DMS79 treated with DMSO at 0.1 percent for 48 hours (cell line): ENCODE measurements at places on chromosomes 4 and X.
A peak's percentile ranks its signal among the peaks of the same experiment; 100 is the strongest.

DNA sequence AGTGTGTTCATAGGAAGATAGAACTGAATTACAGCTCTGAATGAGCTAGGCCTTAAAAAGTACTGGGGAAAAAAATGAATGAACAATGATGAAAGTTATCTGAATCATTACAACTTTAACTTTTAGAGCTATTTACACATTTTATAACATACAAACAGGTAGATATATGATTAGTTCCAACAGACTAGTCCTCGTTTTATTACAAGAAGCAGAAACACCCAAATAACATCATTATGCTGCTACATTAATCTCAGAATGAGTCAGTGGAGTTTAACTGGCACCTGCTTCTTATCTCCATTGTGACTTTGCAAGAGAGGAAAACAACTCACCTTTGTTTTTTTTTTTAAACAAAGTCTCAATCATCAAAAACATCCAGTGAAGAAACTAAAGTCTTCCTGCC, 15.2 kb downstream of the ATP8A1 start:
- DNase-seq: no peak

- no peak for DNase-seq
Measured at GRCh38 chr4:102342404-102343074, 2.7 kb downstream of the SLC39A8 start.

DNA sequence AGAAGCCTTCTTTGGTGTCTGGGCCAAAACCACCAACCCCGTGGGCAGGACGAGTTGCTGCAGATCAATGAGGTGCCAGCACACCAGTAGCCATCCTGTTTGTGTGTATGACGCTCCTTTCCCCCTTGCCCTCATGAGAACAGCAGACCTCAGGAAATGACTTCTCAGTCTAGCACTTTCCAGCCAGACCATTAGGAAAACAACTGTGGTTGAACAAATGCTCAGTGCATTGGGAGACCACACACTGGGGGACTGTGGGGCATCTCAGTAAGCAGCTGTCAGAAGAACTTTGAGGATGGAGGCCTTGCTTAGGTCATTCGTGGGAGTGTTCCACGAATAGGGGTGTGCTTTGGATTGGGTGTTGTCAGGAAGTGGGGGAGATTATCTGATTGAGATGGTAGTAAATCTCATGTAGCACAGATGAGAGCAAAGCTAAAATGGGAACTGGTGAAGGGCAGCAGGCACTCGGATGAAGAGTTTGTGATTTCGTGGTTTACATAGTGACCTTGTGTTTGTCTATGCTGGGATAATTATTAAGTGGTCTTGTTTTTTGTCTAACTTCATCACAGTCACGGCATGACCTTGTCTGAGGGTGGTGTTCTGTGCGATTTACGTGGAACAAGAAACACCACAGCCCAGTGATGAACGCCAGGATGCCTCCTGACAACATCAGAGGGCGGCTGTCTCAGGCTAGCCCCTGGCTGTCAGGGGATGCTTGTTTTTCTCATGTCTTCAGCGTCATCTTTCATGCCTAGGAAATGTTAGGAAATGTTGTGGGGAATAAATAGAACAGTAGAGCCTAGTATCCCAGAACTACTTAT, 70.1 kb downstream of the USP46 start:
- no peak for DNase-seq

DNA sequence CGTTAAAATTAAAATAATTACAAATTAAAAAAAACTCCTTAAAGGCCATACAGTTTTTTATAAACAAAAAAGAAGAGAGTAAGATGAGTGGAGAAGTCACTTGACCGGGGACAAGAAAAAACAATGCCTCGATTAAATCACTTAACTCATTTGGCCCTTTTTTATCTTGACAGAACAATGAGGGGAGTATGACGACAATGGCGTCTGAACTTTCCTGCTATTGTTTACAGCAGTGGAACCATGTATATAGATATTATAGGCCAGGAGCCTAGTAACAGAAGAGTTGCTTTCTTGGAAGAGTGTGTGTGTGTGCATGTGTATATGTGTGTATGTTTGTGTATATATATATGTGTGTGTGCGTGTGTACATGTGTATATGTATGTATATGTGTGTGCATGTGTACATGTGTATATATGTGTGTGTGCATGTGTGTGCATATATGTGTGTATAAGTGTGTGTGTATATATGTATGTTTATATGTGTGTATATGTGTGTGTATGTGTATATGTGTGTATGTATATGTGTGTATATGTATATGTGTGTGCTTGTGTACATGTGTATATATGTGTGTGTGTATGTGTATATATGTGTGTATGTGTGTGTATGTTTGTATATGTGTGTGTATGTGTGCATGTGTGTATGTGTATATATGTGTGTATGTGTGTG, 153.4 kb upstream of the FAT1 start:
- no peak for DNase-seq

DNA sequence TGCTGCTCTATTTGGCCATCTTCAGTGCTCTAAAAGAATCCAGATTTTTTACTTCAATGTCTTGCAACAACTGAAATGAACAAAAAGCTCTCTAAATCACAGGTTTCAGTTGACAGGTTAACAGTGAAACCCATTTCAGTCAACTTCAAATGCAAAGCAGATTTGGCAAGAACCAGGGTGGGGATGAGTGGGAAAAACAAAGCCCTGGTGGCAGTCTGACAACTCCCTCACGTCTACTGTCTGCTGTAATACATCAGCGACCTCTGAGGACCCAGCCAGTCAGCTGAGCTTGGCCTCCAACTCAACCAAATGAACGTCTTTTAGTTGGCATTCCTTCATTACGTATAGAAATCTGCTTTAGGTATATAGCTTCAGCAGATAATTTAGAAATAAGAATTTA, 95.8 kb downstream of the COL25A1 start:
- DNase-seq: no peak

DNA sequence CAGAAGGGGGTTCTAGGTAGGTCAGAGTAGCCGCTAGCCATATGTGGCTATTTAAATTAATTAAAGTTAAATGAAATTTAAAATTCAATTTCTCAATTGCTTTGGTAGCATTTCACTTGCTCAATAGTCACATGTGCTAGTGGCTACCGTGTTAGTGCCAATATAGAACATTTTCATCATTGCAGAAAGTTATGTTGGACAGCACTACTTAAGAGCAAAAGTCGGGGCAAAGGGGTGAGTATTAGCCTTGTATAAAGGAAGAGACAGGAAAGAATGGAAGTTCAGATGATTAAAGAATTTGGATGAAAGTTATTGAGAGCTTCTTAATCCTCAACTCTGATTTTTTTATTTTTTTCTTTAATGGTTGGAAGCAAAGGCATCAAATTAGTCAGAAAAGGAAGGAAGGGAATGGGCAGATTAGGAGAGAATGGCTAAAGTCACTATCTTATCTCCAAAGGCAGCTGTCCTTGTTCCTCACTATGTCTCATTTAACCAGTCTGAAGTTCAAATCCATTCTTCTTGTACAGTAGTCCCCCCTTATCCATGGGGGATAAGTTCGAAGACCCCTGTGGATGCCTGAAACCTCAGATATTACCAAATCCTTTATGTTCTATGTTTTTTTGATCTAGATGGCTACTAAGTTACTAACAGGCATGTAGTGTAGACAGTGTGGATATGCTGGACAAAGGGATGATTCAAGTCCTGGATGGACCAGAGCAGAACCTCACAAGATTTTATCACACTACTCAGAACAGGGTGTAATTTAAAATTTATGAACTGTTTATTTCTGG, 22.9 kb downstream of the OCIAD1 start:
- DNase-seq: no peak

- no peak for DNase-seq
Measured at GRCh38 chr4:154559494-154560418, 3.1 kb upstream of the FGB start.

DNA sequence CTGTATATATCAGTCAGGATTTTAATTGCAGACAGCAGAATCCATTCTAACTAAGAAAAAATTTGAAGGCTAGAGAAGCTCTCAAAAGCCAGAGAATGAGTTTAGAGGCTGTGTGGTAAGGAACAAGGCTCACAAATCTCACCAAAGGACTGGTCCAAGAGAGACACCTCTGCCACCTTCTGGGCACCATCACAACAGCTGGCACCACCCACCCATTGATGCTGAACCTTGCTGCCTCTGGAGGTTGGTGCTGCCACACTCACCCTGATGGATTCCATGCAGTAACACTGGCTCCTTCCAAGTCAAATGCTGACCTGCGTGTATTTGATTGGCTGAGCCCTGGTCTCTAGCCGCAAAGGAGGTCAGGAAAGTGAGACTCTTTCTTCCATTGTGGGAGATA, 100.8 kb downstream of the BEND2 start:
- DNase-seq: no peak

DNA sequence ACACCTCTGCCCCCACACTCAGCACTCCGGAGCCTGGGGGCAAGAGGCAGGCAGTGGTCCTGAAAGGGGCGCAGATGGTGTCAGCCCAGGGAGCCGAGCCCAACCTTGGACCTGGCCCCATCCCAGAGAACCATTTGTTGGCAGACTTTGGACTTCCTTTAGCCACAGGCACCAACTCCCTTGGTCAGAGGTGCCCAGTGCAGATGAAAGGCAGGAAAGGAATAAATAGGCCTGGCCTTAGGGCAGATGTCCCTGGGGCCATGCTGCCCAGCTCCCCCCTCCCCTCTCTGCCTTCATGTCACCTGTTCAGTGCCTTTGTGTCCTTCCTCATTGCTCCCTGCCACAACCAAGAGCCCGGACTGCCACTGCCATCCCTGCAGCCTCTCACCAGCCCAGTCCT, 52.8 kb downstream of the SEL1L3 start:
- no peak for DNase-seq

DNA sequence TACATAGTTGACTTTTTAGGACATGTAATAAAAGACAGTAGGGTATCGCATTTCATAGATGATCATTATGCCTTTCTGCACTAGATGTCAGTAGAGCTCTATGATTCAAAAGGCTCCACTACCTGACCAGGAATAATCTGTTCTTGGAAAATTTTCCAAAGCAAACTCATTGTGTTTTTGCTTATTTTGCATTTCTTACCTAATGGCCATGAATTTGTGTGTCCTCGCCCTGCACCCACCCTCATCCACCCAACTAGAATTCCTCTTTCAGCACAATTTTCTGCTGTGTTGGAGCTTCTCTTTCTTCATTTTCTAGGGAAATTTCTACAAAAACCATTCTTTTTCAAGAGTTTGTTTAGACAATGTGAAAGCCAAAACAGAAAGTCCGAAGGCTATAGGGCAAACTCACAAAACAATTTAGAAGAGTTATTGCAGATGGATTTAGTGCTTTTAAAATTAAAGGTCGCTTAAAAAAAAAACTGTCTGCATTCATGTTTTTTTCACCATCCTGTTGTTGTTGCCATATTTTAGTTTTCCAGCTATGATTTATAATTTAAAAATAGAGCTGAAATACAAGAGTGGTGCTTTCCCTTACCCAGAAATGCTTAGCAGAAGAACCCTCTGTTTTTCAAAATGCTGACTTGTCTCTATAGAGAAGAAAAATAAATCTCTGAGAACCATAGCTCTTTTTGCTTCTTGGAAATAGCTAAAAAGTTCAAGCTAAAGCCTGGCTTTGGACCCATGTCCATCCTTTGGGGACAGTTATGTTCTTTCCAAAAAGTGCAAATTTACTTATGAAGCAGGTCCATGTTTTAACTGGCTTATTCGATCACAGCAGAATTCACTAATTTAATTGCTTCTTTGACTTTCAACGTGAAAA, 183.7 kb downstream of the SPATA18 start:
- peak; percentile 61 for DNase-seq

GRCh38 chrX:86133761-86134160, 14.5 kb upstream of the DACH2 start:
- no peak for DNase-seq

- no peak for DNase-seq
Measured at GRCh38 chr4:136484996-136485395, 1047.3 kb downstream of the PCDH18 start.

- no peak for DNase-seq
Measured at GRCh38 chr4:123399627-123400358, 3.2 kb downstream of the SPRY1 start.

DNA sequence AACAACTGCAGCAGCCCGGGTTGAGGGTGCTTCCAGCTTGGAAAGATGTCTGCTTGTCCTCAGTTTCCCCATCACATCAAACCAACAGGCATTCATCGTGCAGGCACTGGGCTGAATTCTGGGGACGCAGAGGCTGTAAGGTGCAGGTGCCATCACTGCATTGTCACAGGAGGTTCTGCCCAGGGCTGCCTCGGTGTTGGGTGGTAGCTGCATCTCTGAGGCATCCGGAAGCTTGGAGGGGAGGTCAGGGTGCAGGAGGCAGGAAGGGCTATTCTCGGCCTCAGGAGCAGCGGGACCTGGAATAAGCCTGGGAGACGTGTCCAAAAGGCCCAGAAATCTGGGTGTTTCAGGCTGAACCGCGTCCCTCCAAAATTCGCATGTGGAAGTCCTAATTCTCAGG, 134.6 kb downstream of the HMX1 start:
- DNase-seq: no peak

DNA sequence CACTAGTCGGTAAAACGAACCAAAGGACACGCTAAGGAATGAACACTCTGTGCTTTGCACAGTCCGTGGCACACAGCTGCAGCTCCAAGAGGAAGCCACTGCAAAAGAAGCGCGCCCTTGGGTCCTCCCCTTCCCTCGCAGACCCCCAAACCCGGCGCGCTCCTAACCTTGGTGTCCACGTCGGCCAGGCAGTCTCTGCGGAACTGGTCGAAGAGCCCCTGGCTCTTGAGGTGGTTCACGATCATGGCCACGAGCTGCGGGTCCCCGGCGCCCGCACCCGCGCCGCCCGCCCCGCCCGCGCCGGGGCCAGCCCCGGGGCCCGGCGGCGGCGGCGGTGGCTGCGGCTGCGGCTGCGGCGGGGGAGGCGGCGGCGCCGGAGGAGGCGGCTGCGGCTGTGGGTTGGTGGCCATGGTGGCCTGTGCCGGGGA, 333 bp downstream of the BOD1L1 start:
- no peak for DNase-seq

- DNase-seq: no peak
Measured at GRCh38 chrX:70012756-70013155, 37.0 kb downstream of the AWAT2 start.

- no peak for DNase-seq
Measured at GRCh38 chrX:56800801-56801200, 71.8 kb downstream of the NBDY start.

- DNase-seq: no peak
Measured at GRCh38 chr4:145557720-145558119, 61.5 kb upstream of the MMAA start.

DNA sequence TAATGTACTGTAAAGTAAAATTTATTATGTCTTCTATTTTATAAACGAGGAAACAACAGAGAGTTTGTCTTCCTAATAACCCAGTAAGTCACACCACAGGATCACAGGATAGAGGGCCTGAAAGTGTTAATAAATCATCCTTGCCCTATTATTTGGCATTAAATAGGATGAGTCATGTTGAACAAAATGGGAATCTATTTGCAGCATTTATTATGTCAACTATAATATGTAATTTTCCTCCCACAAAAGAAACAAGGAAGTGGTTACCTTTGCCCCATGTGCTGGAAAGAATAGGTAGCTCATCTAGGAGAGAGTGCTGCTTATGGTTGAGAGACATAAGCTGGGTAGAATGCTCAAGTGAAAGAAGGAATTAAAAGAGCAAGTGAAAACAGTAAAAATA, 237.6 kb upstream of the NDST3 start:
- DNase-seq: no peak

GRCh38 chr4:152696764-152697261, 17.0 kb upstream of the TMEM154 start:
- DNase-seq: no peak
